CD4-positive, alpha-beta T cell treated with Interleukin-1 beta for 1 hour (primary cell): ENCODE measurements at places on chromosomes 3 and 15.

DNA sequence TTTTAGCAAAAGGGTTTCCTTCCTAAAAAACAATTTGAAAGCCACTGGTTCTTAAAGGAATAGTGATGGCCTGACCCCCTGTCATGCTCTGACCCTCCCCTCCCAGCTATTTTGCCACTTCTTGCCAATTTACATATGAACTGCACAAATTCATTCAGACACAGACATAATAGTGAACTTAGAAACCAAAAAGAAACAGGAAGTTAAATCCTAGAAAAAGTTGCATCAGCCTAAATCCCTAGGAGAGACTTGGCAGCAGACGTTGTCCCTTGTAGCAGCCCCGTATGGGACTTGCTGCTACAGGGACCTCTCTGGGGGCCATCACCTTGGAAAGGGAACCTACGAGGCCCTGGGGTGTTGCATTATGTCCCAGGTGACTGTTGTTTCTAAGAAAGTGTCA is 14.3 kb upstream of the PDE8A start:
- DNase-seq: no peak

- DNase-seq: no peak
Observed at GRCh38 chr3:32045091-32045915, 61.1 kb upstream of the GPD1L start.

GRCh38 chr3:149085828-149086231 is 503 bp downstream of the HLTF start:
- peak; percentile 5 for DNase-seq

GRCh38 chr3:20822251-20822650 is 636.2 kb upstream of the SGO1 start:
- DNase-seq: no peak

- DNase-seq: no peak
Observed at GRCh38 chr3:150926328-150926727, 21.1 kb upstream of the MINDY4B start.

DNA sequence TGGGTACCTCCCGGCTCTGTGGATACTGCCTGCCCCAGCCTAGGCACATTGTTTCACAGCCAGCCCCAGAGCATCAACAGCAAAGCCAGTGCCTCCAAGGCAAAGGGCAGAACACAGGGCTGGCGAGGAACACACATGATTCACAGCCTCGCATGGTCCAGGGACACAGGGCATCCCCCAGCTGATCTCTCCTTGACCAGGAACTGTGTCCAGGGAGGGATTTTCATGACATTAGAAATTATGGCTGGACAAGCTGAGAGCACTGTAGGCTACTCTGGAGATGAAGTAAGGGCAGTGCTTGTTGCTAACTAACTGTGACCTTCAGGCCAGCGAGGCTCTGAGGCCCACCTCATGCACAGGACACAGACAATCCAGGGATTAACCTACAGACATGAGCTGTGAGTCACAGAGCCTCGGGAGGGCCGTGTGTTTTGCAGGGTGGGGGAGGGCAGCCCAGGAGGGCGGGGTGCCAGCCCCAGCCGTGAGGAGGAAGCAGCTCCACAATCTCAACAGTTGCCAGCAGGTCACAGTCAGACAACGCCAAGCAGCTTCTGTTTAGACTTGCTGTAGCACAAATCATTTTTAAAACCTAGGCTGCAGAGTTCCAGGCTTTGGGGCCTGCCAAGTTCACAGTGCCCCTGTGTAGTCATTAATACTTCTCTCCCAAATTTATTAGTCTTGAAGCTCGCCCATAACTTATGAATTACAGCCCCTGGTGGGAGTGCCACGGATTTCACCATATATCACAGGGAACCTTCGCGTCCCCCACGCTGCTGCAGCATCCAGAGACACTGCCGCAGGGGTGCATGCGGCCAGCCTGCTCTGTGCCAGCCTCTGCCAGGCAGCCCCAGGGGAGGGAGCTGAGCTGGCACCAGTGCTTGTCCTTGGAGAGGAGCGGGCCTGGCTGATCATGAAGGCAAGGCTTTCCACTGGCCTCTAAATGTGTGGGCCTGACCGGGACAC is 114.7 kb downstream of the ETFA start:
- no peak for DNase-seq

DNA sequence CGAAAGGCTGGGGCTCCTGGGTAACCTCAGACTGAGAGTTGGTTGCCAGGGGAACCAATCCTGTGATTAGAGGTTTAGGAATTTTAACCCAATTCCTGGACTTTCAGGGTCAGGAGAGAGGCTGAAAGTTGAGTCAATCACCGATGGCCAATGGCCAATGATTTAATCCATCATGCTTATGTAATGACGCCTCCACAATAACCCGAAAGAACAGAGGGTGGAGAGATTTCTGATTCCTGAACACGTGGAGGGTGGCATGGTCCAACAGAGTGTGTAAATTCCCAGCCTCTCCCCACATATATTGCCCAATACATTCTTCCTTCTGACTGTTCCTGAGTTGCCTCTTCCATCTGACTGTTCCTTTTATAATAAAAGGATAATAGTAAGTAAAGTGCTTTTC is 137.2 kb upstream of the CBLB start:
- DNase-seq: no peak

DNA sequence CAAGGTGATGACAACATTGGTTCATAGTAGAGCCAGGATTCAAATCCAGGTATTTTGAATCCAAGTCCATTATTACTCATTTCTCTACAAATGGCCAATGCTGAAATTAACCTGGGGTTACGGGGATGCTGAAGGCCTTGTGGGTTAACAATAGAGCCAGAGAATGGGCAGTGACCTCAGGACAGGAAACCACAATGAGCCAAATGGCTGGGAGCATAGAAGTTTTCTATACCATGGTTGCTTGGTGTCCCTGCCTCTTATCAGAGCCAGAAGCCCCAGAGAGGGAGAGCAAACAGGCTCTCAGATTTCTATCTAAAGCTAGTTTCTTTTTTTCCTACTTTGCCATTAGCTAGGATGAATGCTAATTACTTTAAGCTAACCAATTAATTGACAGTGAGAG is 82.3 kb downstream of the TNIK start:
- no peak for DNase-seq

DNA sequence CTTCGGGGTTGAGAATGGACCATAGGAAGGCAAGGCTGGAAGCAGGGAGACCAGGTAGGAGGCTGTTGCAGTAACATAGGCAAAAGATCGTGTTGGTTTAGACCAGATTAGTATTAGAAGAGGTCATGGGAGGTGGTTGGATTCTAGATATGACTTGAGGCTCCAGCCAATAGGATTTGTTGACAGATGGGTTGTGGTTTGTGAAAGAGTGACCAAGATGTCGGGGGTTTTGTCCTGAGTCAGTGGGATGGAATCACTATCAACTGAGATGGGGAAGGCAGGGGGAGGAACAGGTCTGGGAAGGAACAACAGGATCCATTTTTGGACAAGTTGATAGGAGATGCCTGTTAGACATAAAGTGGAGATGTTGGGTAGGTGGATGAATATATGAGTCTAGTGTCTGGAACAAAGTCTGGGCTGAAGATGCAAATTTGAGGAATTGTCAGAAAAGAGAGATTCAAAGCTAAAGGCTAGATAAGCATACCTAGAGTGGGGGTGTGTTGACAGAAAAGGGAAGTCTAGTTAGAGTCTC is 95.5 kb upstream of the NPHP3 start:
- DNase-seq: no peak

GRCh38 chr15:75693501-75694240 is 19.0 kb downstream of the CSPG4 start:
- no peak for DNase-seq
